ENCODE measurements at places on chromosomes 6 and 20.
A peak's percentile ranks its signal among the peaks of the same experiment; 100 is the strongest.

DNA sequence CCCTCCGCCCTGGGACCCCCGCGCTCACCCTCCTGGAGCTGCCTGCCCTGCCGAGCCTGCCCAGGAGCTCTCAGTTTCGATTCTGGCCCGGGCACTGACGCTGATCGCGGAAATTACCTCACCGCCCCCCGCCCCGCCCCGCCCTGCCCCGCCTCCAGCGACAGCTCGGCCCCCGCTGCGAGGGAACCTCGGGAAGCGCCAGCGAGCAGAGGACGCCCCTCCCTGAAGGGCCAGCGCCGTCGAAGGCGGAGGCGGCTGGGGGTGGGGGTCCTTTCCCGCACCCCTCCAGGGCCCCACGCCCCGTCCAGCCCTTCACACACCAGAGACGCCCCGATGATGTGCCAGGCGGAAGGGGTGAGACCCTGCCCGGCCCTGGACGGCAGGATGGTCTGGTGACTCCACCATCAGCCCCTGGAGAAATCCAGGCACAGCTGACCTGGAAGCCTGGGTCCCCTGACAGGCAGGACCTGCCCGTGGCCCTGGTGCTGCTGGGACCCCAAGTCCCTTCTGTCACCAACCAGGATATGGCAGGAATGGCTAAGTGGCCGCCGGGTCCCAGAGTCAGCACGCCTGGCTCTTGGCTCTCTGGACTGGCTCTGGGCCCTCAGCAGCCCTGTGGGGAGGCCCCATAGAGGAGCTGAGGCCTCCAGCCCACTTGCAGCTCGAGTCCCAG is at the start of gene HELZ2:
Gene HELZ2, minus strand, starts transcription at position 84 of the 673 bp plus-strand sequence. CDS start 1,854 bp downstream, outside the sequence.
- peak; percentile 83 for DNase-seq

DNA sequence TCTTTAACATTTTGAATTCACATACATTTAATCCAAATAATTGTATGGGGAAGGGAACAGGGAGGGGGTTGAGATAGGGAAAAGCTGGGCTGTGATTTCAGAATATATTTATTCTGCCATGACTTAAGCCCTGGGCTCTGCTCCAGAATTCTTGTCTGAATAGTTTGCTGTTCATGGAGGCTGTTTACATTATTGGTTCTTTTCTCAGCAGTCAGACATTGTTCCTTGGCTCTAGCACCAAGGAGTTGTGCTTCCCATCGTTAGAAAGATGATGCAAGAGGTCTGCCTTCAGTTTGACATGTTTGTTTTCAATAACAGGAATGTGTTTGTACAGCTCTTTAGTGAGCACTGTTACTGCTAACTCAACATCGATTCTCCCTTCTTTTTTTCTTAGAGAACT is 198.8 kb upstream of the CDYL start:
- no peak for DNase-seq

- DNase-seq = no peak
Observed at GRCh38 chr6:143782481-143782880, 60.7 kb upstream of the LTV1 start.

DNA sequence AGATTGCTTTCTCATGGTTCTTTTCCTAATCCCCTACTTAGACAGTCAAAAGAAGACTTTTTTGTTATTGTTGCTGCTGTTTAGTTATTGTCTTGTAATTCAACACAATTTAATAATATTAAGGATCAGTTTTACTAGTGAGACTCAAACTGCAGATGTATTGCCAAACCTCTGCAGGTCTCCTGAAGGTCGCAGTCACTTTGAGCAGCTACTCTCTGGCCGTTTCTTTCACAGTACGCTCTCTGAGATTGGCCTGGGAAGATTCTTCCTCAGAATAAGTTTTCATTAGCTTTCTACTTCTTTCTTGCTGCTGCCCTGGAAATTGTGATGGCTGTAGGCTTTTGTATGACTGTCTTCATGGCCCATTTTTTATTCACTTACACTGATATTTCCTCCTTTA is 930.8 kb downstream of the QKI start:
- DNase-seq = no peak

GRCh38 chr6:4480788-4481735 is 295.1 kb upstream of the CDYL start:
- DNase-seq = no peak

DNA sequence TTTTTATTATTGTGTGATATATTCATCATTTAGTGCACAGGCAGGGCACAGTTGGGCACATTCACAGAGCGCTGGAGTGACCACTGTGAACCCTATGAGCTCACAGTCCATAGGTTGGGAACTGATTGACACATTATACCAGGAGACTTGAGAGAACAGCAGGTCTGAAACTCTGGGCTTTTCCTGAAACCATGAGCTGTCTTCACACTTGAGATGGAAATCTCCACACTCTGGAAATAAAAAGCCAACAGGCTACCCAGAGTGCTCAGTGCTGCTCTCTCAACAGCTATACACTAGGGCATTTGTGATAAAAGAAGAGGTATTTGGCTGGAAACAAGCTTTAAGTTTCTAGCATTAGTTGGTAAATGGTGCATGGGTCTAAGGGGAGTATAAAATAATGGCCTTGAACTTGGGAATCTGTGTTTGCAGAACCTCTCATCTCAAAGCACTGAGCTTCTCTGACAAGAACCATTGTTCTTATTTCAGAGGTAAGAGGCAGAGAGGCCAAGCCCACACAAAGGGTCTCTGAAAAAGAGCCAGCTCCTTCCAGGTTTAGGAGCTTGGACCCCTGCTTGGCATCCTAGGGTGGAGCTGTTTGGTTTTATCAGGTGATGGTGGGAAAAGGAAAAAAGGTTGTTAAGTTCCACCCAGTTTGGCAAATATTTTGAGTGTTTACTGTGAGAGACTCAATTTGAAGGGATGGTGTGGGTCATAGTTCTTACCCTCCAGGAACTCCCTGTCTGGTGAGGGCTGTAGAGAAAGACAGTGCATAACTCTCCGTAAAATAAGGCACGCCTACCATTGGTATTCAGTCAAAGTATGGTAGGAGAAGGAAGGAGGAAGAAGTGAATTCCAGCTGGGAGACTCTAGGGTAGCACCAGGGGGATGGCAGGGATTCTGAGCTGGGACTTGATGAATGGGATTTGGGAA is 14.5 kb downstream of the CHMP4B start:
- no peak for DNase-seq

DNA sequence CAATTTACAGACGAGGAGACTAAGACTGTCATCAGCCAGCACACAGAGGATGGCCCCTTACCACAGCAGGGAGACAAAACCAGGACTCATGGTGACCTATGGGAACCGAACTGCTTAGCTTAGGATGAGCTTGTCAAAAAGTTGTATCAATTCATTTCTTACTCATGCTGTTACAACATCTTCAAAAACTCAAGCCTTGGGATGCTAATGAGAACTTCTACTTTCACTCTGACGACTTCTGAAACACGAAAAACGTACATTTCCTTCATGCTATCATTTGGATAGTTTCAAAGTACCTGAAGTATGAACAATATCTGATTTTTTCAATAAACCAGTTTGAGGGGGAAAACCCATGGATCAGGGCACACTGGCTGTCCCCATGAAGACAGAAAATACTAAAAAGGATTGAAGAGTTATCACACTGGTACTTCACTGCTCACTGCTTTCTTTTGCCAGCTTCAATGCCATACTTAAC is 31.9 kb downstream of the HIVEP2 start:
- DNase-seq = no peak

GRCh38 chr6:142728910-142729481 is 216.0 kb downstream of the HIVEP2 start:
- no peak for DNase-seq

DNA sequence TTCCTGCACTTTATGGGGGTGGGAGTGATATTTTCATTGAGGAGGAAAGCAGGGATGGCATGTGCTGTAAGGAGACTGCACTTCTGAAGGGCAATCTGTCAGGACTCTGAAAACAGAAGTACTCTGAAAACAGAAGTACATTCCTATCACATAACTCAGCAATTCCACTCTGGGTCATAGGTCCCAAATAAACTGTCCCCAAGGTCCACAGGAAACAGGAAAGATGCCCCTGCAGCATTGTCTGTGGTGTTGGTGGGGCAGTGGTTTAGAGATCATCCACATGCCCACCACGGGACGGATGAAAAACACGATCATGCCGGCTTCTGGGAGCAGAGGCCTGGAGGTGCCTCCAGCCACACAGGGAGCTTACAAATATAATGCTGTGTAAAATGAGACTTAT is 150.3 kb downstream of the OTOR start:
- no peak for DNase-seq

- no peak for DNase-seq
Observed at GRCh38 chr6:123808556-123808955, 4.9 kb downstream of the NKAIN2 start.

DNA sequence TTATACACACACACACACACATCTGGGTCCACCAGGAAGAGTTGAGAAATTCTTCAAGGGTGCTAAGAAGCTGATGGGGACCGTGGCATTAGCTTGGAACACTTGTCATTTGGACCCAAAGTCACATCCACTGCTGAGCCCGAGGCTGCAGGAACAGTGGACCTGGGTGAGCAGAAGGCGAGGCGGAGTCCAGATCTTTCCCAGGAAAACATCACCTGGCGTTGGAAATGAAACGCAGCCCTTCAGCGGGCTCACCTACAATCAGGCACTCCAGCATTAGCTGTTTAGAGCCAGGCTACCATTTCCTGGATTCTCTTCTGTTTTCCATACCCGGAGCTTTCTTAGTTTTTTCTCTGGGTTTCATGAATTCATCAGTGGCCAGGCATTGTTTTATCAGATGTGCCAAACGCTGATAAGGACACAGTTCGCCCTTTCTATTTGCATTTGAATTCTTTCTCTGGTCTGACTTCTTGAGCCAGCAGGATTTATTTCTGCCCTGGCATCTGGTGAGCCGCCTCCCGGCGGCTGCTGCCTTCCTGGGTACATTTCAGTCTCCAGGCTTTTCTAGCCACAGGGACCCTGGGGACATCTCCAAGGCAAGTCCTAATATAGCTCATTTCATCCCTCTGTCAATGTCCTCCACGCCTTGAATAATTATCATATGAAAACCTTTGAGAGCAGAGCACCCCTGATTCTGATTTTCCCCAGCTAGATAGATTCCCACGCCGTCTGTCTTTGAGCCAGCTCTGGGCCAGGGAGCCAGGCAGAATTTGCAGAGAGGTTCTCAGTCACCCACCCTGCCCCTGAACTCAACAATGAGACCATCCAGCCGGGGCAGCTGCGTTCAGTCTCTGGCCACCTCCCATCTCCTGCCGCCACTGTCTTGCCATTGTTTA is 170.9 kb downstream of the TTLL2 start:
- peak; percentile 44 for DNase-seq

GRCh38 chr6:39378960-39379425 is 56.5 kb upstream of the KCNK16 start:
- no peak for DNase-seq

DNA sequence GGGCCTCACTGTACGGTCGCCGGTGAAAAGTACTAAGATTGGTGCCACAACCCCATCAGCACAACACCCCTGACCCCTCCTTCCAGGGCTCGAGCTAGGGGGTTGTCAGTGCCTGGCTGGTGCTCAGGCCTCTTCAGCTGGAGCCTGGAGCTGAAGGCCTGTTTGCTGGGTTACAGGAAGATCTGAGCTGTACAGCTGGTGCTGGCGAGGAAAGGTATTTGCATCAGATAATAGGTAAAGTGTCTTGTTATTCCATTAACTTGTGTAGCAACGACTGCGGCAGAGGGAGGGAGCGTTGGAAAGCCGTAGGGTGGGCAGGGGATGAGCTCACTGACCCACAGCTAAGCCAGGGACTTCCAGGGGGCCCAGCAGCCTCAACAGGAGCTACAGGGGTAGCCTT is 15.8 kb upstream of the SIRPA start:
- DNase-seq = no peak

GRCh38 chr6:5937936-5938706 is 68.6 kb downstream of the NRN1 start:
- DNase-seq = no peak

DNA sequence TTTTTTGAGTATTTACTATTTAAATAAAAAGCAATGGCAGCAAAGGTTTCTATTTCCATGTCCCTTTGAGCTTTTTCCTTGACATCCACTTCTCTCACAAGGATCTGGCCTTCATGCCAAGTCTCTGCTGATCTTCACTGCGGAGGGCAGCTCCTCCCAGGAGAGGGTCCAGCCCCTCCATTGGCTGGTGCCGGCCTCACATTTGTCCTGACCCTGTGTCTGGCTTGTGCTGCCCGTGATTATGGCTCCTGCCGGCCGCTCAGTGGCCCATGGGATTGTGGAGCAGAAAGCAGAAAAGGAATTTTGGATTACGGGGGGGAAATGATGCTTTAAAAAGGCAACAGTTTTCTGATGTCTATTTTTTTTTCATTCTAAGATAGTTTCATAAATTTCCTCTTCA is 31.2 kb upstream of the PDE7B start:
- DNase-seq = no peak
